ENCODE measurements at places on chromosomes 1 and 21. TPM values are rescaled to one million over a fixed set of nuclear protein-coding genes. Genes with fewer than 3 reads are reported as not detected.

TMPRSS15 gene
- polyA plus RNA-seq: 1.5 TPM

RCAN1 gene
- 22.5 TPM for polyA plus RNA-seq

KIRREL1 gene
- 43.7 TPM for polyA plus RNA-seq

- no peak for DNase-seq
Measured at GRCh38 chr1:36876990-36877389, 157.3 kb downstream of the GRIK3 start.

GRCh38 chr1:92030656-92031107, 897 bp downstream of the EPHX4 start:
- DNase-seq: peak; percentile 1
